Stimulated activated CD4-positive, alpha-beta T cell treated with anti-CD3 and anti-CD28 coated beads, Interleukin-1b, Interleukin-23, amount 100 ng/mL, for 24 hours (primary cell): ENCODE measurements at places on chromosomes 6 and 20.
A peak's percentile ranks its signal among the peaks of the same experiment; 100 is the strongest.

GRCh38 chr20:47740862-47741184 lies 44.5 kb downstream of the SULF2 start:
- DNase-seq: no peak

DNA sequence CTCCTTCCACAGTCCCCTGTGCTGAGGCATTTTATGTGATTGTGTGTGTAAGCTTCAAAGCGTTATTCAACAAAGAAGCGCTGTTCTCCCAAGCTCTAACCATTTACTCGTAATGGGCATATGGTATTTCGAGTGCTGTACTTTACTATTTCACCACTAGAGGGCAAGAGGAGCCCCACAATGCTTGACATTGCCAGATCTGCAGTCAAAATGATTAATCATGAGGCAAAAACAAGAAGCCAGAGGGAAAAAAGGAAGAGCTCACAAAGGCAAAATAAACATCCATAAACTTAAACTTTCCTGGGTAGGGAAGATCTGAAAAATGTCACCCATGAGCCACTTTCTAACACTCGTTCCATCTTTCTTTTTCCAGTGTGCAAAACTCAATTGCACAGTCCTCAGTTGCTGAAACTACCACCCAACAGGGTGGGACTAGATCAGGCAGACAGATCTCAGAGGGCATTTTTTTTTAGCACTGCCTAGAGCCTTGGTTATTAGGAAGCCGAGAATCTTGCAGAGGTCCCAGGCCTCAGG lies 215.0 kb upstream of the PLCB4 start:
- DNase-seq: no peak

DNA sequence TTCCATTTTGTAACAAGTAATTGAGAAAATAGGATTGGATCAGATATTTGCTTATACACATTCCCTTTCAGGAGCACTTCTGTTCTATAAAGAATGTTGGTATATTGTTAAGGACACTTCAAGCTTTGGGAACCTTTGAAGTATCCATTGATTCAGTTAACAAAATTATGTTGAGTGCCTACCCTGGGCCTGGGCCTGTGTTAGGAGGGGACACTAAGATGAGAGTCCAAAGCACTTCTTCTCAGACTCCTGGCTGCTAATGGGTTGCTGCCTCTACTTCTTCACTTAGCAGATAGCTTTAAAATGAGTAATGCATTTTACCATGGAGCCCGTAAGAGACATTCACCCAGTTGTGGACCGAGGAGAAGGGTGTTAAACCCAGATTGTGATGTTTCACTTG lies 40.3 kb downstream of the PTPN1 start:
- no peak for DNase-seq

DNA sequence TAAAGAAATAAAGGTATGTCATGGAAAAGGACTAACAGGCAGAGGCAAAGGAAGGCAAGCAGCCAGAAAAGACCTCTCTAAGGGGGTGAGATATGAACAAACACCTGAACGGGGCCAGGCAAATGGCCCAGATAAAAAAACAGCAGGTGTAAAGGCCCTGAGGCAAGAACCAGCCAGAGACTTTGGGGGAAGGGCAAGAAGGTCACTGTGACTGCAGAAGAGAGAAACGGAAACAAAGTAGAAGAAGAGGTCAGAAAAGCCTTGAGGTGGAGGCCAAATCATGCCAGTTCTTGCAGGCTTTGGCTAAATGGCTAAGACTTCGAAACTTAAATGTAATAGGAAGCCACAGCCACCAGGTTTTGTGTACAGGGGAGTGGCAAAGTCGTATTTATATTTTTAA lies 30.8 kb downstream of the KIF16B start:
- DNase-seq: no peak

DNA sequence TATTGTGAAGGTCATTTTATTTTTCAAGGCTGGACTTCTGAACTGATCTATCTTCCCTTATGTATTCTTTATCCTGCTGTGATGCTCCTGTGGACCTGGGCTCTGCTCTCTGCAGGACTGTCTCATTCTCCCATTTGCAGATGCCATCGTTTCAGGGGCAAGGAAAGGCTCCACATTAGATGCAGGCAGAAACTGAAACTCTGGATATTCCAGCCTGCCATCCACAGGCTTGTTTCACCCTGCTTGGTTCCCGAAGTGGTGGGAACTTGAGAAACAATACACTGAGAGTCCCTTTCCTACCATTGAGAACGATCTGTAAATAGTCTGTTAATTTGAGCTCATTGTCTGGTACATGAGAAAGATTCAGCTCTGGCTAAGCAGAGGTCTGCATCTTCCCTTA lies 197.5 kb upstream of the MAN1A1 start:
- no peak for DNase-seq

DNA sequence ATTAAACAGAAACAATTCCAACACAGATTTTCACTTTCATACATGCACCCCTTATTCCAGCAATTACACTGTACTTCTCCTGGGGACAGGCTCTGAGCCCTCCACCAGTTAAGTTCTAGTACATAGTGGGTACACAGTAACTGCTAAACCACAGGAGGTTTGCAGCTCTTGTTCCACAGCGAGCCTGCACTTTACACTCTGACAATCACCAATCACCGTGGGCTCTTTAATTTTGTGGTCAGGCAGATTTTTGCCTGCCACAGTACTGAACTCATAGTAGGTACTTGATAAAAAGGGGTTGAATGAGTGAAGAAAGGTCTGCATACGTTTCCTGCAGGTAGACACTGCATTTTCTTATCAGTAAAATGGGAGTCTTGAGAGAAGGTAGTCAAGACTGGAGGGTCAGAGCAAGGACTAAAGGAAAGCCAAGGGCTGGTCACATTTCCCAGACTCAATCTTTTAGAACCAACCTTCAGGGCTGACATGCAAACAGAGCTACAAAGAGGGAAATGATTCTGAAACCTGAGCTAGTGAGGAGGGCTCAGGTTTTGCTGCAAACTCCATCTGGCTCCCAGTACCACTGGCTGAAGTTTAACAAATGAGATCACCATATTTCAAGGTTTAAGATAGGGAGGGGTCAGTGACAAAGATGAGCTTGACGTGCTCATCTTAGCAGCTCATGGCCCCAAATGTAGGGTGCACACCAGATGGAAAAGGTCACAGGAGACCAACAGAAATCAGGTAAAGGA lies 404.6 kb downstream of the BTBD9 start:
- no peak for DNase-seq

- no peak for DNase-seq
Measured at GRCh38 chr6:121934451-121934850, 465.0 kb upstream of the HSF2 start.

- DNase-seq: no peak
Measured at GRCh38 chr20:59210186-59210585, 46.6 kb downstream of the ZNF831 start.

- DNase-seq: no peak
Measured at GRCh38 chr20:63253438-63254231, 628 bp downstream of the NKAIN4 start.

GRCh38 chr6:31620586-31621319 lies at the start of gene PRRC2A:
Gene PRRC2A, plus strand, starts transcription at chr6:31620715. Its CDS starts 2,075 bp downstream, at chr6:31622790.
- DNase-seq: peak; percentile 90

- no peak for DNase-seq
Measured at GRCh38 chr6:32700391-32701040, 34.1 kb upstream of the HLA-DQB1 start.

DNA sequence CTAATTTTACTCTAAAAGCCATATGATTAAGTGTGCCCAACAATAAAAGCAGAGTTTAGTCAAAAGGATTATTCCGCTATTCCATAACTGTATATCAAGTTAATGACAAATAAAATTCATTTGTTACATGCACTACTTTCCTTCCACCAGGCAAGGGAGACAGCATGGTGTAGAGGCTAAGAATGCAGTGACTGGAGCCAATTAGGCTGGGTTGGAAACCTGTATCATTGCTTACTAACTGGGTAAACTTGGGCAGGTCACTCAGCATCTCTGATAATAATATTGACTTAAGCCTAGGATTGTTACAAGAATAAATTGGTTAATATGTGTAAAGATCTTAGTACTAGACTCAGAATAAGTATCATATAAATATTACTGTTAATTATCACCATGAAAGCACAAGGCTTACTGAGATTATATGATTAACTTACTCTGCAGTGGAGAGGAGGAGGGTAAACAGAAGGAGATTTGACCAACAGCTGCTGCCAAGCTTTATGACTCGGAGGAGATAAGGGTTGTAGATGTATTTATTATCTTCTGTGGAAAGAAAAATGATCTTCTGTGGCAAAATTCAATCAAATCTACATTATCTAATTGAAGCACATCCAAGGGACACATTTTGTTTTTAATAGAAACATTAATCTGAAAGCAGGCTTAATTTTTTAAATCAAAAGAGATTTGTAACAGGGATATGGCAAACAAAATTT lies 1459.9 kb downstream of the GRIK2 start:
- no peak for DNase-seq

- DNase-seq: no peak
Measured at GRCh38 chr6:144695858-144696533, 410.9 kb downstream of the UTRN start.

DNA sequence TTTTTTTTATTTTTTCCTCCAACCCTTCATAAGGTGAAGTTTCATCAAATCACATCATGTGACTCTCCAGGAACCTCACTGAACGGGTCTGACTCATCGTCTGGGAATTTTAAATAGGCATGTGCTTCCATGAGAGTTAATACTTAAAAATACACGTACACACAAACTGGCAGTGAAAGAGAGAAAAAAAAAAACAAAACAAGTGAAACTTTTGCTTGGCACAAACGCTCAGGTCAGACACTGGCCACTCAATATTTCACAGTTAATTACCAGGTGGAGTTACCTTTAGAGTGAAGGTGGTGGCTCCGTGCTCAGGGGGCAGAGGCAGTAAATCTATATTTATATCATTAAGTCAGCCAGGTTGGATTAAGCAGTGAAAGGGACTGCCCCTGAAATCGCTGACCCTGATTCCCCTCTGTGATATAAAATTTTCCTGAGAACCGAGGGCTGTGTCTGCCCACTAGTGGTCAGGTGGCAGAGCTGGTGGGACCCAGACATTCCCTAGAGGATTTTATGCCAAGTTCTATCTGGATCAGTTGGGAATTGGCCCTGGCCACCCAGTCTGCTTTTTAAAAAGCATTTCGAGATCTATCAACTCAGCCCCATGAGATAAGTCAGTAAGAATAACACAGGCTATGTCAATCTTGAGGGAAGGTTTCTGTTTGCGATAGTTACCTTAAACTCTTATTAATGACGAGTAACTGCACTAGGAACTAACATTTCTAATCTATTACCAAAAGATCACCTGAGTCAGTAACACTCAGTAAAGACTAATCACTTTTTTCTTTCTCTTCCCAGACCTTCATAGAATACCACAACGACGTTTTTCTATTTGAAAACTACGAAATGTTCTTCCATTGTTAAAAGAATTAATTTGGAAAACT lies 259.1 kb downstream of the HDGFL1 start:
- no peak for DNase-seq
